ENCODE measurements at places on chromosomes 3 and 15.

GRCh38 chr15:78419367-78419766, 18.6 kb upstream of the IREB2 start:
- DNase-seq = no peak

DNA sequence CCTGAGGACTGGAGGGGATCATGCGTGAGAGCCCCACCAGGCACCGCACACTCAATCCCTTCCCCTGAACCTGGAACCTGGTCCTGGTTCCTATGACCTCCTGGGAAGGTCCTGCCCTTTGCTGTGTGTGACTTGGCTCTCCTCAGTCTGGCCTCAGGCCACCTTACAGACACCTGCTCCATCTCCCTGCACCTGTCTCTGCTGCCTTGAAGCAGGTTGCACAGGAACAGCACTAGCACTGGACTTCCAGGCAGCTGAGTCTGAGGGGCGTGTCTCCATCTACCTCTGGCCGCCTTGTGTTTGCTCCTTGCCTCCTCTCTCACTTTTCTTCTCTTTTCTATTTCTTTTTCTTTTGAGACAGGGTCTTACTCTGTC, 15.4 kb downstream of the PSTPIP1 start:
- no peak for DNase-seq

DNA sequence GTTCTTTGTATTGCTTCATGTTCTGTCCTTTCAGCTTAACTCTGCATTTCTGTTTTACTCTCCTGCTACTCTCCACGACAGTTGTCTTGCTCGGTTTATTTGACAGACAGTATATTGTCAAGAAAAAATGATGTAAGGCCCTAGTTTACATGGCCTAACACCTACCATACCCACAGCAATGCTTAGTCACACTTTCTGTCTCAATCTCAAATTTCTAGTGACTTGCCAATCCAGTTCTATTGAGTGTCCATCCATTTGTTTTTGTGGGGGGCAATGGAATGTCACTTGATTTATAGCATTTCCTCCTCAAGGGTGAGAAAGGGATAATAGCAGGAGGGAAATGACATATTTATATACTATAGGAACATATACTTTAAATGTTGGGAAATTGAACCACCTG, 676.2 kb downstream of the NAALADL2 start:
- DNase-seq = no peak

GRCh38 chr3:97793420-97794019, 28.3 kb upstream of the CRYBG3 start:
- no peak for DNase-seq

GRCh38 chr3:87833039-87833377, 225.8 kb downstream of the CGGBP1 start:
- no peak for DNase-seq

- no peak for DNase-seq
Measured at GRCh38 chr3:32455609-32456428, 46.8 kb downstream of the CMTM6 start.

GRCh38 chr3:153339065-153339464, 177.0 kb downstream of the RAP2B start:
- no peak for DNase-seq

DNA sequence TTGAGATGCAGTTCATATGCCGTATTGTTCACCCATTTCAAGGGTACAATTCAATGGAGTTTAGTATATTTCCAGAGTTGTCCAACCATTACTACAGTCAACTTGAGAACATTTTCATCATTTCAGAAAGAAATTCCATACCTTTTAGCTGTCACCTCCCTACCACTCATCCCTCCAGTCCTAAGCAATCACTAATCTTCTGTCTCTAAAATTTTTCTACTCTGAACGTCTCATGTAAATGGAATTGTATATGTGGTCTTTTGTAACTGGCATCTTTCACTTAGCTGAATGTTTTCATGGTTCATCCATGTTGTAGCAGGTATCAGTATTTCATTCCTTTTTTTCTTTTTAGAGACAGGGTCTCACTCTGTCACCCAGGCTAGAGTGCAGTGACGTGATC, 51.1 kb downstream of the CMTM7 start:
- no peak for DNase-seq

DNA sequence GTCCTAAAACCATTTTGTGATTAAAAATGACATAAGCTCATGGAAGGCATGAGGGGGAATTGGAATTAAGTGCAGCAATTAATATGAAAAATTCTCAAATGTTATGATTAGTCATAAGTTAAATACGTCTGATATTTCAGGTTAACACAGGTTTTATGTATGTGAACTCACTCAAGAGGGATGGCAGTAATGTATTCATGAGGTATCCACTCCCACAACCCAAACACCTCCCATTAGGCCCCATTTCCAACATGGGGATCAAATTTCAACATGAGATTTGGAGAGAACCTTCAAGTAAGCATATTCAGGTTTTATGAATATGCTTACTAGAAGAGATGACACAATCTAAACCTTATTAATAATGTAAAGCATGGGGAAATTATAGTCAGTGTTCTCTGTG, 41.6 kb upstream of the IL20RB start:
- DNase-seq = no peak

DNA sequence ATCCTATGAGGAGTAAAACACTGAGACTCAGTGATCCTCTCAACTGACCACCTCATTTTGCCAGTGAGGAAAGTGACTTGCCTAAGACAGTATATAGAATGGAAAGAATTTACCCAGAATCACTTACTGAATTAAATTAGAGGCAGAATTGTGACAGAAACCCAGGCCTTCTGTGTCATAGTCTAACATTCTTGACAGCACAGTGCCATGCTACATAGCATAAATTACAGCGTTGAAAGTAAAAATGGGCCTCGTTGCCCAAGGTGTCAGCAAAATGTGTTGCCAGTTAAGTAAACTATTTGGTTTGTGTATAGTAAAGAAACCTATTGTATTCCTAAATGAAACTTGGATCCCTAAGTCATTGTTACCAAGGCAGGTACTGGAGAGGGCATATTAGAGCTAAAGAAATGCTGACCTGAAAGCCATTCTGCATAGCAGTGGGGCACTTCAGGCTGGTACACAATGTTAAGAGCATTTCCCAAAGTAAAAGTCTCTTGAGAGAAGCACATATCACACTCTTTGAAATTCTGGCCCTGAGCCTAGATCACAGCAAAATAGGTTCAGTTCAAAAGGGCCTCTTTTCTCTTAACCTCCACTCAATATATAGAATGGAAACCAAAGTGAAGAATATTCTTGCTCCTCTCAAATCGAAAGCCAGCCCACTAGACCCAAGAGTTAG, 53.8 kb downstream of the HMG20A start:
- no peak for DNase-seq

GRCh38 chr3:120894316-120895057, 13.5 kb upstream of the STXBP5L start:
- no peak for DNase-seq

DNA sequence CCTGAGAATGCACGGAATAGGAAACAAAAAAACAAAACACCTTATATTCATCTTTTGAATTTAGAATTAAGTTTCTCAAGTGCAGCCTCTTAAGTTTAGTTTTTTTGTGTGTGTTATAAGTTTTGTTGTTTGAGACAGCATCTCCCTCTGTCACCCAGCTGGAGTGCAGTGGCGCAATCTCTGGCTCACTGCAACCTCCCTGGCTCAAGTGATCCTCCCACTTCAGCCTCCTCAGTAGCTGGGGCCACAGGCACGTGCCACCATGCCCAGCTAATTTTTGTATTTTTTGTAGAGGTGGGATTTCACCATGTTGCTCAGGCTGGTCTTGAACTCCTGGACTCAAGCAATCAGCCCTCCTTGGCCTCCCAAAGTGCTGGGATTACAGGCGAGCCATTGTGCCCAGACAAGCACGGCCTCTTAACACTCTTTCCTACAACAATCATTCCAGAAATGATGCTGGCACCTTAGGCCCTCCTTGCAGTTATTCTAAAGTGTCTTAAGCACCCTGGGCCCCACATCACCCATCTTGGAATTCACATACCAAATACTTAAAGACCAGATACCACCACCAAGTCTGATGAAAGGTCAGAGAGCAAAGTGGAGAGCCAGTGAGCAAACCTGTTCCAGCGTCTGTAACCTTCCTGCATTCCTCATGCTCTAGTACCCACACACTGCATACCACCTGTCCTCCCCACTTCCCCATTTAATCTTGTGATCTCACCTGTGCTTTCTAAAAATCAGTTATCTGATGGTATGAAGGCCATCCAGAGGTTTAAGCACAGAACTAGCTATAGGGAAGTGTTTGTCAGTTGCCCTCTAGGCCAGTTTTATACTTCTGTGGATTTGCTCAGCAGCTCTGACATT, 6.9 kb upstream of the SPG11 start:
- no peak for DNase-seq

GRCh38 chr3:170813266-170813665, 56.7 kb downstream of the RPL22L1 start:
- no peak for DNase-seq

DNA sequence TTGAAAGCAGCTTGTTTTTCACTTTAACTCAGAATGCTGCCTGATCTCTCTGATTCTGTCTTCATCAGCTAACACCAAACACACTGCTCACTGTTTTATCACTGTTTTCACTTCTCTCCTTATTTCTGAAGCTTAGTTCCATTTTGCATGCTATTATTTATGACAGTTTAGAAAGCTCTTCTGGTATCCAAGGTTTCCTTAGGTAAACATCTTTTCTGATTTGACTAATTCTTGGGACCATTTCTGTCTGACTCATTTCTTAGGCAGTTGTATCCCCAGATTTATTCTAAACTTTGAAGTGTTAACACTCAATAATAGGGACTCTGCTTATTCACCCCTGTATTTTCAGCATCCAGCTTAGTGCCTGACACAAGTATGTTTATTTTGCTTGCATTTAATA, 167.7 kb downstream of the BCHE start:
- no peak for DNase-seq

- DNase-seq = no peak
Measured at GRCh38 chr3:11140030-11140712, 14.1 kb upstream of the HRH1 start.

- no peak for DNase-seq
Measured at GRCh38 chr15:50148362-50148963, 29.4 kb upstream of the ATP8B4 start.

GRCh38 chr3:97820780-97821179, 1.0 kb upstream of the CRYBG3 start:
- DNase-seq = no peak

GRCh38 chr3:14220933-14221332, 42.3 kb downstream of the LSM3 start:
- no peak for DNase-seq

GRCh38 chr3:128487813-128488635, 5.0 kb downstream of the GATA2 start:
- no peak for DNase-seq

DNA sequence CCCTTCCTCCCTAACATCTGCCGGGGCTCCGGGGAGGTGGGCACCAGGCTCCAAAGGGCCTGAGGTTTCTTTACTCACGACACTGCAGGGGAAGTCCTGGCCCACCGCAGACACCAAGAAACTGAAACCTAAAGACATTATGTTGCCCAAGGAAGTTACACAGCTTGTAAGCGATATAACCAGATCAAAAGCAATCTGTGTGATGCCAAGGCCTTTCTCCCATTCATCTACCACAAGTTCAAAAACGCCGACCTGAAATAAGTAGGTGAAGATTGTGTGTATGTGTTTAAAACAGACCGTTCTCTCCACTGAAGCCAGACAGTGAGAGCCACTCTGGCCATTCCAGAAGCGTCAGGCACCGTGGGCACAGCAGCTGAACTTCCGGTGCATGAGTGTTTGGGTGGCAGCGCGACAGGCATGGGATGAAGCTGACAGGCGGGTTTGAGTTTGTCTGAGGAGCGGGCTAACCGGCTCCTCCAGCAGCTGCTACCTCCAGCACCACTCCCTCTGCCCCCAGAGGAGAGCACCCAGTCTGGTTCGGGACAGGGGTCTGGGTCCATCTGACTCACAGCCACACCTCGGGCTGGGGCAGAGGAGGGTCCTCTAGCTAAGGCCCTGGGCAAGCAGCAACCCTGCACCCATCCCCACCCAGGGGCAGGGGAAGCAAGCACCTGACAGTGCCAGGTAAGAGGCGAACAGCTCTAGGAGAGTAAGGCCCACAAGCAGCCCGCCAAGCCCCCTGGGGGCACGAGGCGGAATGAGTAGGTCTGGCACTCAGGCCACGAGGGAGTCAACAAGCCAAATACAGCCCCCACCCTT, 1.3 kb downstream of the TNK2 start:
- DNase-seq = peak; percentile 66

DNA sequence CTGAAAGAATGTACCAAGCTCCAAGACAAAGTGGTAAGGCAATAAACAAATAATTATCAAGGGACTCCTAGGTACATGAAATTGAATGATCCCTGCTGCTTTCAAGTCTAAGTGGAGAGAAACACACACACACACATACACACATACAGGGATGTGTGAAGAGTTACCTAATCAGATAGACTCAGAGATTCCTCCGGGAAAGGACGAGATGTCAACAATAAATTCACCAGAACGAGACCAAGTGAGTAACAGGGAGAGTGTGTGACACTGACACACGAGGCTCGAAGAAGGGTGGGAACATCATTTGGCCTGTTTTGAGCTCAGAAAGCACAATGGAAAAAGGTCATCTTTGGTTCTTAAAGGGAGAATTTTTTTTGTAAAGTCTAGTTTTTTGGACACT, 13.4 kb downstream of the LRIG1 start:
- no peak for DNase-seq

DNA sequence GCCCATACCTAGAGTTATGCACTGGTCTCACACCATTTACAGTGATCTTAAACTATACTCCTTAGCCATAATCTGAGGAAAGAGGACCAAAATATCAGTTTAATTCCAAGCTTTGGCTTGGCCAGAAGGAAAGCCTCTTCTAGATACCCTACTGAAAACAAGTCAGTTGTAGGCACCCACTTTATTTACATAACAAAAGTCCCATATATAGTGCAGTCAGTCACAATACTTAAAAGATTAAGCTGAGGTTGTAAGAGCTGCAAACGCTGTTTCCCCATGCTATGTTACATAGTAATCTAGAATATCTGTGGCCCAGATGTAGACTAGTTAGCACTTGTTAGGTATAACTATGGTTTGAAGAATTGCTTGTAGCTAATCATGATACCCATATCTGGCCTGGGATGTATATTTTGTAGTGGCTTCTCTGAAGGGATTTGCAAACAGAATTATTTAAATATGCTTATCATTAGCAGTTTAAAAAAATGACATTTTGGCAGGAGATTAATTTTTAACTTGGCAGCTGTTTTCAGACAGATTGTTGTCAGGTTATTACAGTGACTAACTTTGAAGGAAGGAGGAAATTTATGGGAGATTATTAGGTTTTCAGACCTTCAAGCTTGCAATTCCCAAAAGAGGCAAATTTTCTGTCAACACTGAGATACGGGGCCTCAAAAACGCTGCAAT, 160.4 kb upstream of the SLC2A2 start:
- no peak for DNase-seq

All from activated T-helper 9 cell treated with anti-CD3 and anti-CD28 coated beads, Interleukin-2, amount 50 U/mL, for 16 hours (primary cell).